ENCODE measurements at places on chromosomes 7 and 10.

- DNase-seq: no peak
Observed at GRCh38 chr7:141359740-141360415, 191.3 kb upstream of the AGK start.

DNA sequence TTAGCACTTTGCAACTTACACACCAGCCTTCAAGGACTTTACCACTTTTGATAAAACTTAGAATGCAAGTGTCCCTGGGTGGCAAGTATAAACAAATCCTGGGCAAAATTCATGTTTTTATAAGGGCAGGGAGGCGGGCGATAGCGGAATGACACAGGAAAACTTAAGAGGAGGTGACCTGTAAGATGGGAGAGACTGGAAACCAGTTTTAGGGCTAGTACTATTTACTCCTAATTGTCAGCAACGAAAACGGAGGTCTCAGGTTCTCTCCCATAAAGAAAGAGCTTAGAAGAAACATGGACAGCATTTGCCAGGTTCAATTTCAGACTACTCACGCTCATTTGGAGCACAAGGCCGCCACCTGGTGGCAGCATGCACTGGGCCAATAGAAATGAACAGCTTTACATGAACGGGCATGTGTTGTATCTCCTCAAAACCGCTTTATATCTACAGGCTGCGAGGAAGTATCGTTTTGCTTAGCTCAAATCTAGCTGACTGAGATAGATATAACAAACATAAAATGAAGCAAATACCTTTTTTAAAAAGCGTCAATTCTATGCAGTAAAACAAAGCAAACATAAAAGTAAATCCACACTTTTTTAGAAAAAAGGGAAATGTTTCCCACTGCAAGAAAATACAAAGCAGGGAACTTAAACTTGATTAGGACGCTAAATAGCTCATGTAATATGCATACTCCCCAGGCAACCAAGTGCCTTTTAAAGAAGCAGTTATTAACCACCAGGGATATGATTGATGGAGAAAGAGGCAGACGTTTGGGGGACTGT is 37.6 kb upstream of the SVOPL start:
- peak; percentile 80 for DNase-seq

- no peak for DNase-seq
Observed at GRCh38 chr10:4396401-4397283, 429.4 kb upstream of the AKR1E2 start.

- DNase-seq: no peak
Observed at GRCh38 chr10:124070666-124071065, 22.7 kb downstream of the CHST15 start.

- DNase-seq: no peak
Observed at GRCh38 chr7:101975046-101975445, 157.6 kb downstream of the CUX1 start.

GRCh38 chr10:34689053-34689452 is 126.0 kb downstream of the PARD3 start:
- DNase-seq: no peak

- no peak for DNase-seq
Observed at GRCh38 chr10:62471711-62472110, 97.5 kb downstream of the ZNF365 start.

DNA sequence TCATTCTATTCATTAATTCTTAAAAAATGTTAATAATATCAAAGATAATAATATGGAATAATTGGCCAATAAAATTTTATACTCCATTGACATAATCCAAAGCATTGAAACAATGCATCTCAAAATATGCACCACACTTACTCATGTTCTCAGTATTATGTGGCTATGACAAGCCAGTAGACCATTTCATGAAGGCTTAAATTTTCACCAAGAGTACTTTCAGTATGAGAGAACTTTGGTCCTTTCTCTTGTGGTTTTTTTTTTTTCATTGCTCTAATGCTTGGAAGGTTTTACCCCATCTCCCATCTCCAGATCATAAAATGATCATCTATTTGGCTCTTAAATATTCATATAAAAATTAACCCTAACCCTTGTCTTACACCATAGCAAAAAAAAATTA is 45.5 kb upstream of the TMEM140 start:
- no peak for DNase-seq

- no peak for DNase-seq
Observed at GRCh38 chr10:44986670-44987069, 8.1 kb upstream of the DEPP1 start.

DNA sequence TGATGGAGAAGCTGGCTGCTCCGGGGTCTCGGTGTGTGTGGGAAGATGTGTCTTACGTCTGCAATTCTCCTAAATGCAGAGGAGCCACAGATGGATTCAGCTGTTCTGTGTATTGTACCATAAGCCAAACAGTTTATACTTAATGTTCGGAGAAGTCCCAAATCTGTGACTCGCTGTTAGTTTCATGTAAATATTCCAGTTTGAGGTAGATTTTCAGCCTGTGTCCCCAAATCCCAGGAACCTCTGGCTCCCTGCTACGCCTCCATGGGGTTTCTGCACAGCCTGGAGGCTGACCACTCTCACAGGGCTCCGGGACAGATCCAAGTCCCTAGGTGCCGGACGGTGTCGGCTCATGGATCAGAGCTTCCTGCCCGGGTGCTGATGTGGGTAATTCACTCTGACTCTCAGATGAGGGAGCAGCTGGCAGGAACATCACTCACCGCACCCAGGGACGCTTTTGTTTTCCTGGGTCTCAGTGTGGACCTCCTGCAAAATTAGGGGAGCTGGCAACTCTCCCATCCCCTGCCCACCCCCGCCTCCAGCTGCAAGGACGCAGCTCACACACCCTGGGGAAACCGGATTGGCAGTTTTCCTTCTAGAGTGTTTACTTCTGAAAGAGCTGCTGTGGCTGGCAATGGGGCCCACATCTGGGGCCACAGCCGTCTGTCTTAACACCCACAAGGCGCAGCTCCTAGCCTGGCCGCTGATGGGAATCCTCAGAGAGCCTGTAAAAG is 421.1 kb upstream of the FOXK1 start:
- no peak for DNase-seq

DNA sequence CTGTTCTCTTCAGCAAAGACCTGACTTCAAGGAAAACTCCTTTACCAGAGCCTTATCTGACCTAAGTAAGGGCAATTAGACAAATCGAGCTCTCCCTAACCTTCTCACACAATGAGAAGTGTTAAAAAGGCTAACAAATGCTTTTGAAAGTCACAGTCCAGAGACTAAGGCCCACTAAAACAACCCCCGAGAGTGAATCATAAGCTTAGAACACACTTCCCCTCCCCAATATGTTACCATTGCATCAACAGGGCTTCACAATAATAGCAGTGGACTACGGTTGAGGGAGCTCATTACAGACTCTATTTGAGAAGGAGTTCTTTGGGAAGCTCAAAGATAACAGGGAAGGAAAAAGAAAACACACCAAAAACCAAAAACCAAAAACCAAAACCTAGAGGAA is 28.6 kb upstream of the ZEB1 start:
- no peak for DNase-seq

- no peak for DNase-seq
Observed at GRCh38 chr10:85152496-85152895, 824.1 kb downstream of the CCSER2 start.

GRCh38 chr7:46811529-46811928 is 770.4 kb downstream of the TNS3 start:
- no peak for DNase-seq

- no peak for DNase-seq
Observed at GRCh38 chr7:157926107-157926506, 589.3 kb downstream of the DNAJB6 start.

DNA sequence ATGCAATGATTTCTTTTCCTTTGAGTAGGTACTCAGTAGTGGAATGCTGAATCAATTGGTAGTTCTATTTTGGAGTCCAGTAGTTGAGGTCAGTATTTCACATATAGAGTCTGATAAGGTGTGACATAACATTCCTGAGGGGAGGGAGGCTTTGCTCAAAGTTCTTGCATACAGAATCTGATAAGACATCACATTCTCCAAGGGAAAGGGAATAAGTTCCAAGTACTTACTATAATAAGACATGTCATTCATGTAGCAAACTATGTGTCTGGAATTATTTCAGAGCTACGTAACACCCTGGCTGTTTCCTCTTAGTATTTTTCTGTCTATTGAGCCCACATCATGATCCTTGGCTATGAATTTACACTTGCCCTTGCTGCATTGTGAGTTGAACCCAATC is 74.3 kb upstream of the POM121L12 start:
- no peak for DNase-seq

- DNase-seq: no peak
Observed at GRCh38 chr10:11080564-11080984, 62.9 kb downstream of the CELF2 start.

DNA sequence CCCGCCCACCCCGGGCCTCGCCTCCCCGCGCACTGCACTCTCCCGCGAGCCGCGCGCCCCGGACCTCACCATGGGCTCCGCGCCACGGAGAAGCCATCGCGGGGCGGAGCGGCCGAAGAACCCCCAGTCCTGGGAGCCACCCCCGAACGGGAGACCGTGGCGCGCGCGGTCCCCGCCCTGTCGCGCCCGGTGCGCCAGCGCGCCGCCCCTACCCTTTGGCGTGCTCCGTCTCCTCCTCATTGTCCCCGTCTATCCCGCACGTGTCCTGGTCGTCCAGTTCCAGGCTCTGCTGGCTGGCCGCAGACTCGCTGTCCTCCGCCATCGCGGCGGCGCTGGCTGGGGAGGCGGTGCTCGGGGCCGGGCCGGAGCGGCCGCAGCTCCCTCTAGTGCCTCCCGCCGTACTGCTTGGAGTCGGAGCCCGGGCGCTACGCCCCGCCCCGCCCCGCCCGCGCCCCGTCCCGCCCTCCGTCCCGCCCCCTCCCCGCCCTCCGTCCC is at the start of gene NMT2:
Gene NMT2, minus strand, starts transcription at position 403 of the 495 bp plus-strand sequence. Its CDS starts 81 bp downstream, at position 322.
- peak; percentile 81 for DNase-seq

DNA sequence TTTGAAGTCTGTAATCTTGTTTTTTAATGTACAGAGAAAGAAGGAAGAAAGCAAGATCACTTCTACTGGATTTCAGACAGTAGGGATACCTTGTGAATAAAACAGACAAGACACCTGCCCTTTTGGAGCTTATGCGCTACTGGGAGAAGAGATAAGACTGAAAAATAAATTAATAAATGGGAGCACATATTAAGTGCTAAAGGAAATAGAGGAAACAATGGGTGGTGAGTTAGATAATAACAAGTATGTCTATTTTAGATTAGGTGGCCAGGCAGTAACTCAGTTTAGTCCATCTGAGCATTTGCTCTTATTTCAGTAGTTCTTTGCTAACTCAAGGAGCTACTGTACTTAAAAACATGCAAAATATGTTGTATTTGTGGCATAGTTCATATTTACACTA is 15.9 kb downstream of the MIOS start:
- no peak for DNase-seq

GRCh38 chr7:106099539-106099938 is 12.6 kb downstream of the SYPL1 start:
- DNase-seq: no peak

- DNase-seq: no peak
Observed at GRCh38 chr10:118258285-118258684, 83.8 kb downstream of the FAM204A start.

DNA sequence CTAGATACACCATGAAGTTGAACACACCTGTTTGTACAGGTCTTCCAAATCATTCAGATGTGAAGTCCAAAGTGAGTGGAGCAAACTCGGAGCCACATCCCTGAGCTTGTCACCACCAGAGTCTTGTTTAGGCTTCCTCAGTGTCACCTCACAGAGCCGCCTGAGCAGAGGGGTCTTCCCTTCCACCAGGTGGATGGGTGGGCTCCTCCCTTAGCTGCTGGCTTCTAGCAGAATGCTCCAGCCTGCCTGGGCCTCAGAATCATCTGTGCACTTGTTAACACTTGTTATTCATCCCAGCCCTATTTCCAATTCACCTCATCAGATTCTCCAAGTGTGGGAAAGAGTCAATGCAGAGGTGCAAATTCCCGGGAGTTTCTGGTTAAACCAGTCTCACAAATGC is 32.5 kb downstream of the C10orf71 start:
- DNase-seq: no peak

- DNase-seq: no peak
Observed at GRCh38 chr7:17660116-17660515, 280.2 kb downstream of the SNX13 start.

GRCh38 chr10:25989951-25990350 is 55.9 kb downstream of the MYO3A start:
- no peak for DNase-seq

DNA sequence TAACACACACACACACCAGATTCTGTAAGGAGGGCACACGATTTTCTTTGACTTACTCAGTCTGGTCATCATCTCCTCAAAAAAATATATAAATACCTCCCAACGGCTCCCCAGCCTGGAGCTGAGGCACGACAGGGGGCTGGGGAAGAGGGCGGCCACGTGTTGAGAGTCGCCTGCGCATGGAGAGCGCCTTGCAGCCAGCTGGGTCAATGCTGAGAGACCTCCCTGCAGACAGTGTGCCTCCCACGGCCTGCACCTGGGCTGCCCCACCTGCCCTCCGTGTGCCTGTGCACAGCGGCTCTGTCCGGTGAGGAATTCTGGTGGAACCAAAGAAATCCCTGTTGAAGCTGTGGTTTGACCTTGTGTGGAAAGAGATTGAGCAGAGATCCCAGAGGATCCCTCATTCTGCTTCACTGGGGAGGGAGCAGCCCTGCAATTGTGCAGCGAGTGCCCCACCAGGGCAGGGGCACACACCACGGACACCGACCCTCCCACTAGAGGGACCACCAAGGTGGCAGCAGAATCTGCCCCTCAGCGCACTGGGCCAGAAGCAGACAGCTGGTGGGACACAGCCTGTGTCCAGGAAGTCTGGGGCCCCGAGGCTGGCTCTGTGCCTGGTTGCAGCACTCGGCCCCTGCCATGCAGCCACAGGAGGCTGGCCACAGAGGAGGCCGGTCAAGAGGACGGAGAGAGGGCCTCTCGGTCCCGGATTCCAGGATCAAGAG is 150.5 kb upstream of the PPP2R2D start:
- DNase-seq: no peak

DNA sequence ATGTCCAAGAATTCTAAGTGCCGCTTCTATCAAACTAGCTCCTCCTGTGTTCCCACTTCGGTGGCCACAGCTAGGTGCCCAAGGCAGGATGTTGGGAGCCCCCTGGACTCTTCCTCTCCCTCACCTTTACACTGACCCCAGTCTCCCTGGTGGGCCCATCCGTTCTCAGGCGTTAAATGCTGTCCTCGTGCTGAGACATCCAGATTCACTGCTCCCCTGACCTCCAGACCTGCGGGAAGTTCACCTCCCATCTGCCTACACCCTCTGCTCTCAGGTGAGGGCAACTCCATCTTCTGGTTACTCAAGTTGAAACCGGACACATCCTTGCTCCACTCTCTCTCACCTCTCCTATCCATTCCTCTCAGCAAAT is 114.3 kb downstream of the ARHGAP22 start:
- no peak for DNase-seq
